ENCODE measurements at places on chromosomes 16 and 17.
A peak's percentile ranks its signal among the peaks of the same experiment; 100 is the strongest.

DNA sequence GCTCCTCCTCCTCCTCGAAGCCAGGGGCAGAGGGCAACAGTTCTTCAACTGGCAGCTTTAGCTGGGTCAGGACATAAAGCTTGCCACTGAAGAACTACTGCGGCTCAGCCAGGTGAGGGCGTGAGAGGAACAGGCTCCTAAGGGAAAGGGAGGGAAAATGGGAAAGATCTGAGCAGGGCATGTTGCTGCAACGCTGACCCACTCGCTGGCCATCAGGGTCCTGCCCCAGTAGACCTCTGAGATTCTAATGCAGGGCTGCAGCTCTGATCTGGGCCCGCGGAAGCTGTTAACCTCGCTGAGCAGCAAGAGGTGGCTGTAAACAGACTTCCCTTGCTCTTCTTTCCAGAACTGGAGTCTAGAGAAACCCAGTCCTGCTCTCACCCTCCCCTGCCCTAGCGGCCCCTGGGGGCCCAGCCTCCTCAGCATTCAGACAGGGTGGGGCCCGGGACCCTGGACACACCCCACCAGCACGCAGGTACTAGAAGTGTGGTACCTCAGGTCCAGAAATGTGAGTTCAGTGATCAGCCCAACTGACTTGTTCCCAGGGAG, 3.8 kb upstream of the TLCD2 start:
- no peaks in the 10 kb centered on the region for H3K27me3 ChIP-seq
- H3K27ac ChIP-seq: peak overlapping the region; percentile 49
- H3K4me3 ChIP-seq: peak overlapping the region; percentile 74

- DNase-seq: no peak
- no peak overlapping the region for H3K27ac ChIP-seq
- H3K4me3 ChIP-seq: no peak overlapping the region
- peaks cover 24% of the 10 kb centered on the region for H3K4me1 ChIP-seq
- H3K36me3 ChIP-seq: no peaks in the 10 kb centered on the region
Observed at GRCh38 chr16:85753976-85754375, 3.1 kb upstream of the C16orf74 start.

DNA sequence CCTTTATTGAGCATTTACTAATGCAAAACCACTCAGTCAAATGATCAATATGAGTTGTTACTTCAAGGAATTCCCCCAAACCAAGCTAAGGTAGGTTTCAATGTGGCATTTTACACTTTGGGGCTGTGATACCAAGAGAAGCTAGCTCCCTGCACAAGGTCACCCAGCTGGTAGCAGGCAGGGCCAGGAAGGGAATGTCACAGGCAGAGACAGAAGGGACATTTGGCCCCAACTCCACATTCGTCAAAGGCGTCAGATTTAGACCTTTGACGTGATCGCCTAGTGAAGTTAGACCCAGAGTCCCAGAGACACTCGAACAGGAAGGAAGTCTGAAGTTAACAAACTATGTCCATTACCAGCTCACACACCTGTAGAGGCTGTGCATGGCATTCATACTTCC, 5.5 kb upstream of the SMG1 start:
- H3K36me3 ChIP-seq: no peaks in the 10 kb centered on the region
- no peaks in the 10 kb centered on the region for H3K27me3 ChIP-seq
- no peak overlapping the region for H3K4me3 ChIP-seq
- H3K4me1 ChIP-seq: peaks cover 2% of the 10 kb centered on the region
- H3K27ac ChIP-seq: no peak overlapping the region
- no peak for DNase-seq

GRCh38 chr16:84947996-84948850, 63.1 kb downstream of the ZDHHC7 start:
- DNase-seq: no peak
- H3K27ac ChIP-seq: no peak overlapping the region
- H3K27me3 ChIP-seq: no peaks in the 10 kb centered on the region

DNA sequence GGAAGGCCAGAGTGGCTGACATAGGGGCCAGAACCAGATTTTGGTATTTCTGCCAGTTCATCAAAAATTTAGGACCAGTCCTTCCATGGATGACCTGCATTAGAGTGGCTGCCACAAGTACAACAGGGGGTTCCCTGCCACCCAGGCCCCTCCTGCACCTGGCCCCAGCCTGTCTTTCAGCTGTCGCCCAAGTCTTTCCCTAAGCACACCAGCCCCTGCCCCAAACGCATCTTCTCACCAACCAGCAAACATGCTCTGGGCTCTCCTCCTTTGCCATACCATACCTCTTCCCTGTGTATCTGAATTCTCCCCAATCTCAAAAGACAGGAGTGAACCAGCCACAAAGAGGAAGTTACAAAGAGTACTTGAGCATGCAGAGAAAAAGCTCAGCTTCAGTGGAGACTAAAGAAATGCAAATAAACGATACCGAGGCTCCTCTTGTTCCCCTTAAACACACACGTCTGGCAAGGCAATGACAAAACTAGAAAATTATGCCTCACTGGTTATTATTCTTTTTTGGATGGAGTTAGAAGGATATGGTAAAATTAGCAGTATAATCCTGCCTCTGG, 130.6 kb downstream of the DYNLRB2 start:
- H3K4me3 ChIP-seq: no peak overlapping the region
- no peak overlapping the region for H3K27ac ChIP-seq
- H3K27me3 ChIP-seq: no peaks in the 10 kb centered on the region
- no peaks in the 10 kb centered on the region for H3K36me3 ChIP-seq
- no peak for DNase-seq
- H3K4me1 ChIP-seq: peaks cover 2% of the 10 kb centered on the region

DNA sequence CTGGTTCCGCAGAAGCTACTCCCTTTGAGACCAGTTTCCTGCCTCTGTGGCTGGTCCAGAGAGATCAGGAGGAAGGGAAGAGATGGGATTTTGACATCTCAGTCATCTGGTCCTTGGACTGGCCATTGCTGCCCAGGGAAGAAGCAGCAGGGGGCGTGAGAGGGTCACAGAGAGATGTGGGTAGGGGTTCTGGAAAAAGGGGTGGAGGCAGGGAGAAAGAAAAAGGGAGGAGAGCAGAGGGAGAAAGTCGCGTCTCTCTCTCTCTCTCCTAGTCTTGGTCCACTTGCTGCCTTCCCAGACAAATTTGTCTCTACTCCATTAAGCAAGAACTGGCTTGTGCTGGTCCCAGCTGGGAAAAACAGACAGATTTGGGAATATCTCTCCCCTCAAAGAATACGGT, 4.4 kb downstream of the SHBG start:
- no peaks in the 10 kb centered on the region for H3K36me3 ChIP-seq
- no peaks in the 10 kb centered on the region for H3K27me3 ChIP-seq
- H3K27ac ChIP-seq: no peak overlapping the region
- peak; percentile 87 for DNase-seq

DNA sequence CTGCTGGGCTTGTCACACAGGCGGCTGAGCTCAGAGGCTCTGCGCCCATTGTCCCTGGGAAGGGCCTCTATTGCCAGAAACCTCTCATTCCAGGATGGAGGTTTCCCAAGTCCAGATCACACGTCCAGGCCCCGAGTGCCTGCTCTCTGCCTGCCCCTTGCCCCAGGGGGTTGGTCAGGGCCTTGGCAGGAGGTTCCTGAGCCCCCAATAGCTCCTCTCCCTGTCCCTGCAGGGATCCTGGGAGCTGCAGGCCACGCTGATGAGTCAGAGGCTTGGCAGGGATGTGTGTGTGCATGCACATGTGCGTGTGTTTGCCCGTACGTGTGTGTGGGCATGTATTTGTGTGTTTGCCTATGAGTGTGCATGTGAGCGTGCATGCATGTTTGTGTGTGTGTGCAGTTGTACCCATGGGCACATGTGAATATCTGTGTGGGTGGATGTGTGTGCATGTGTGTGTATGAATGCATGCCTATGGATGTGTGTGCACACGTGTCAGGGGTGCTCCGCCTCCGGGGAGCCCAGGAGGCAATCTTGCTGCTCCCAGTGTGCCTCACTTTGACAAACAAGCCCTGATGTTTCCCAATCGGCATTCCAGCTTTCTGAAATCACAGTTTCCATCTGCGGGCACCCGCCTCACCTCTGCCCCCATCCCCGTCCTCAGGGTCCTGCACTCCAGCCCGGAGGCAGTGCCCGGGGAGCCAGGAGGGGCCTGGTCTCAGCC, 98.4 kb upstream of the GSE1 start:
- H3K27ac ChIP-seq: no peak overlapping the region
- H3K27me3 ChIP-seq: no peaks in the 10 kb centered on the region
- H3K4me1 ChIP-seq: no peaks in the 10 kb centered on the region
- no peaks in the 10 kb centered on the region for H3K36me3 ChIP-seq

DNA sequence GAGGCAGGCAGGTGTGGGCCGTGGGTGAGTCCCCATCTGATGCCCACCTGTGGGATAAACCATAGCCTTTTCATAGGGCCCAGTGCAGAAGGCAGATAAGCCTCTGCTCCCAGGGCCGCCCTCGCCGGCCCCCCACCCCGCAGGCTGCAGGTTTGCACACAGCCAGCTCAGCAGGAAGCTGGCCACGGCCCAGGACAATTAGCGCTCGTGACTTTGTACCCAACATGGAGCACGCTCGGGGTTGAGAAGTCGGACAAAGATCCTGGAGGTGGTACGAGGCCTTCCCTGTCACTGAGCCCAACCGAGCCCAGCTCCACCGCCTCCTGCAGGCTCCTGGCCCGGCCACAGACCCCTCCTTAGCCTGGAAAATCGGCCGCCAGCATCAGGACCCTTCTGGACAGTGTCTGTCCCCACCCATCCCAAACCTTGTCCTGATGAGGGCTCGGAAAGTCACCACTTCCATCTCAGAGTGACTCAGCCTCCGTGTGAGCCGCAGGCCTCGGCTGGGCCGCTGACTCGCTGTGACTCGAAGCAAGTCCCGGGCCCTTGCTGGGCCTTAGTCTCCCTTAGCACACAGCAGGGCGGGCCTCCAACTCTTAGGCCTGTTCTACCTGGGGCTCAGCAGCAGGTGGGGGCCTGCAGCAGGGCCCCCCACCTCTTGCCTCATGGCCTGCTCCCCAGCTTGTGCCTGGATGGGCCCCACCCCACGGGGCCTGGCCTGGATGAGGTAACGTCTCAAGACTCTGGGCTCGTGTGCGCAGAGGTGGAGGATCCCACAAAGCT, 22.7 kb downstream of the FAM83G start:
- no peaks in the 10 kb centered on the region for H3K27me3 ChIP-seq
- no peaks in the 10 kb centered on the region for H3K4me1 ChIP-seq
- peaks cover 22% of the 10 kb centered on the region for H3K36me3 ChIP-seq
- H3K27ac ChIP-seq: no peak overlapping the region

- no peak for DNase-seq
- H3K27ac ChIP-seq: no peak overlapping the region
- no peaks in the 10 kb centered on the region for H3K27me3 ChIP-seq
Observed at GRCh38 chr17:7313088-7313889, 1.9 kb downstream of the GPS2 start.

DNA sequence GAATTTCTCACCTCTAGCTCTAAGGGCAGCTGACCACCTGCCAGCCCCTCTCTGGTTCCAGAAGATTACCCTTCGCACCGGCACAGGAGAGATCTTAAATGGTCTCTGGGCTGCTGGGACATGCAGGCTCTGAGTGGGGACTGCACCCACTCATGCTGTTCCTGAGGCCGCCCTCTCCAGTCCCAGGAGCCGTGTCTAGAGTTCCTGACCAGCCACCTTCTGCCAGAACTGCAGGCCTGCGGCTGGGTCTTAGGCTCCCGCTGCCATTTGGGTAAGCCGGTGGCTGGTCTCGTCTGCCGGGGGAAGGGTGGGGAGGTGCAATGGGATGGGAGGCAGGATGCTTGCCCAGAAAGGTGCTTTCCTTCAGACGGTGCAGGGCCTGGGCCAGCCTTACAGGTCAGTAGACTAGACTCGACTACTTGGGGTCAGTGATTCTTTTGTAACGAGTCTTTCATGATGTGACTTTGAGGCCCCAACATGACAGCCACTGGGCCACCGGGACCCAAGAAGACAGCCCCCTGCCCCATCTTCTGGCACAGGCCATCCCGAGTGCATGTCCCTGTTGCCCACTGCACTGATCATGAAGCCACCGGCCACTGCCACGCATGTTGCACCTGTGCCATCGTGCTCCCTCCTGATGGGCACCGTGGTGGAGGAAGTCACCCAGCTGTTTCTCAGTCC, 26.4 kb downstream of the B9D1 start:
- peaks cover 17% of the 10 kb centered on the region for H3K4me1 ChIP-seq
- H3K4me3 ChIP-seq: no peak overlapping the region
- DNase-seq: no peak
- no peaks in the 10 kb centered on the region for H3K36me3 ChIP-seq

- no peaks in the 10 kb centered on the region for H3K27me3 ChIP-seq
- no peak for DNase-seq
- no peak overlapping the region for H3K4me3 ChIP-seq
Observed at GRCh38 chr16:11260596-11260966, 4.6 kb upstream of the SOCS1 start.

GRCh38 chr16:12899529-12900143, 1.8 kb upstream of the SHISA9 start:
- H3K36me3 ChIP-seq: no peaks in the 10 kb centered on the region
- H3K27ac ChIP-seq: no peak overlapping the region
- no peak overlapping the region for H3K4me3 ChIP-seq
- peaks cover 12% of the 10 kb centered on the region for H3K4me1 ChIP-seq
- H3K27me3 ChIP-seq: peaks cover 2% of the 10 kb centered on the region
- no peak for DNase-seq

DNA sequence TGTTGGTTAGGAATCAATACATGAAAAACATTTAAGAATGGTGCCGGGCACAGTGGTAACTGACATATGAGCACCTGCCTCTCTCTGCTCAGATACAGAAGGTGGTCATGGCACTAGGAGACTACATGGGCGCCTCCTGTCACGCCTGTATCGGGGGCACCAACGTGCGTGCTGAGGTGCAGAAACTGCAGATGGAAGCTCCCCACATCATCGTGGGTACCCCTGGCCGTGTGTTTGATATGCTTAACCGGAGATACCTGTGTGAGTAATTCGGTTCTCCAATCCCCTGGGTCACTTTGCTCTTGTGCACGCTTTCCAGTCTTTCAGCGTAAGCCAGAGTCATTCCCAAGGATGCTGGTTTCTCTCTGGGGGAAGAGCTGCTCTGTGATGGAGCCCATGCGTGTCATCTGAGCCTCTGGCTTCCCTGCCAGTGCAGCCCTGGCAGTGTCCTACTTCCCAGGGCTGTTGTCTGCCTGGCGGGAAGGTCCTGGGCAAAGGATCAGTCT, 3.0 kb upstream of the CD68 start:
- H3K27ac ChIP-seq: no peak overlapping the region
- peaks cover 4% of the 10 kb centered on the region for H3K4me1 ChIP-seq
- H3K4me3 ChIP-seq: no peak overlapping the region
- peaks cover 41% of the 10 kb centered on the region for H3K36me3 ChIP-seq
- no peak for DNase-seq

- H3K4me3 ChIP-seq: no peak overlapping the region
- H3K4me1 ChIP-seq: peaks cover 17% of the 10 kb centered on the region
- no peaks in the 10 kb centered on the region for H3K27me3 ChIP-seq
- H3K27ac ChIP-seq: no peak overlapping the region
Observed at GRCh38 chr16:89378947-89379771, 111.2 kb downstream of the ANKRD11 start.
